ENCODE measurements at places on chromosomes 2 and 18.

DNA sequence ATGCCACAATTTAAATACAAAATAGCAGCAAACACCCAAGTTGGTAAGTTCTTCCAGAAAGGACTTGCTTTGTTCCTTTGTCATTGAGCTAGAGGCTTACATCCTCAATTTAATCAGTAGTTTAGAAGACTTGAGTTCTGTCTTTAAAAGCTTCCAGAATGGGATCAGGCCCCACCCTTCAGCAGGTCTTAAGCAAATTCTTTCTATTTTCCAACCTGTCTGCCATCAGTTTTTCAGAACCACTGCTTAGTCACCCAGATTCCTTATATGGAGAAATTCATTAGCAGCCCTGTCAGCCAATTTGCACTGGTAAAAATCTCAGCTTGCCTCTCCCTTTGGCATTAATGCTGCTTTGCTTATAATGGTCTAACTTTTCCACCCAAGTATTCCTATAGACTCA is 263.6 kb upstream of the HNMT start:
- no peak for DNase-seq

DNA sequence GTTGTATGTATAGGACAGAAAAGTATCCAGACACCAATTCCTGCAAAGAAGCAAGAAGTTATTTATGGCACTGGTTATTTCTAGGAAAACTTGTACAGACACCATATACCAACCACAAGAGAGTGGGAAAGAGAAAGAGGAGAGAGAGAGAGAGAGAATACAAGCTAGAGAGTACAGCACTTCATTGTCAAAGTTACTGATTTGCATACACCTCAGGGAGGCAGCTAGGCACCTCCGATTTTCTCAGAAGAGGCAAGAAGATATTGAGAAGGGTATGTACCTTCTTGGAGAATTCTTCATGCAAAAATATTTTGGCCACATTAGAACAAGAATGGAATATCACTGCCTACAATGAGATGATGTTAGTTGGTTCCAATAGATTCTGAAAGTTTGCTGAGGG is 333.9 kb upstream of the PIK3C3 start:
- no peak for DNase-seq

GRCh38 chr2:160199683-160200389 is at the start of gene ITGB6:
Gene ITGB6 (minus strand): TSS chr2:160200272. CDS start chr2:160200063, 209 bp downstream.
- DNase-seq = no peak

DNA sequence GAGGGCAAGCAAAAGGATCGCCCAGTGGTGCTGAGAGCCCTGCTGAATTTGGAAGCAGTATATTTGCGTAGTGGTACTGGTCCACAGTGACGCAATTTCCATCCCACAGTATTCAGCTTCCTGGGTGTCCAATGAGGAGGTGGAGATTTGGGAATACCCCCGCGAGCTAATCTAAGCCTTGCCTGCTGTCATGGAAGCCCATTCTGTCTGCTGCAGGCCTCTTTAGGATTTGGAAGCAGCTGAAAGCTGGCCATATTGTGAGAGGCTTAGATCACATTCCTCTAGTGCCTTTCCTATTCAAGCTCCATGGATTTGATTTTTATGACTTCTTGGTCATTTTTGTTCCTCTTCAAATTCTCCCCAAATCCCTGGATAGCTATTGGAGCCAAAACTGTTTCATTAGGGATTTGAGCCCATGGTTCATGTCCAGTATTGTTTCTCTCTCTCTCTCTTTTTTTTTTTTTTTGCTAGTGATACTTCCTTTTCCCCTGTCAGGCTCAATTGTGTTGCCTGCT is 22.3 kb upstream of the DYNC2LI1 start:
- DNase-seq = no peak

- no peak for DNase-seq
Measured at GRCh38 chr18:77201506-77201905, 48.1 kb upstream of the GALR1 start.

- no peak for DNase-seq
Measured at GRCh38 chr2:240963868-240964703, 34.3 kb upstream of the SNED1 start.

- DNase-seq = no peak
Measured at GRCh38 chr2:170408461-170409163, 230.7 kb downstream of the MYO3B start.

GRCh38 chr2:54909001-54909400 is 141.2 kb downstream of the RTN4 start:
- no peak for DNase-seq

DNA sequence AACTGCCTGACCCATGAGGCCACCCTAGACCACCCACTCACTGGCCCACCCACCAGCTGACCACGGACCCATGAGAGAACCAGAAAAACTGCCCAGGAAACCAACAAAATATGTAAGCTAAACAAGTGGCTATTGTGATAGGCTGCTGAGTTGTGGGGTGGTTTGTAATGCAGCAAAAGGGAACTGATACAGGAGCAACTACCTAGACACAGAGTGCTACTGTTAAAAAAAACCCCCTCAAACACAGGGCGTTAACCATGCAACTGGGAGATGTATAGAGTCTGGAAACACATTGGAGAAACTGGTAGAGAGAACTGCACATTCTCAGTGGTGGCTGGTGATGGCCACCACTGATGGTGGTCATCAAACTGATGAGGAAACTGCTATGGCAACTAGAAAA is 206.3 kb upstream of the GYPC start:
- DNase-seq = no peak

DNA sequence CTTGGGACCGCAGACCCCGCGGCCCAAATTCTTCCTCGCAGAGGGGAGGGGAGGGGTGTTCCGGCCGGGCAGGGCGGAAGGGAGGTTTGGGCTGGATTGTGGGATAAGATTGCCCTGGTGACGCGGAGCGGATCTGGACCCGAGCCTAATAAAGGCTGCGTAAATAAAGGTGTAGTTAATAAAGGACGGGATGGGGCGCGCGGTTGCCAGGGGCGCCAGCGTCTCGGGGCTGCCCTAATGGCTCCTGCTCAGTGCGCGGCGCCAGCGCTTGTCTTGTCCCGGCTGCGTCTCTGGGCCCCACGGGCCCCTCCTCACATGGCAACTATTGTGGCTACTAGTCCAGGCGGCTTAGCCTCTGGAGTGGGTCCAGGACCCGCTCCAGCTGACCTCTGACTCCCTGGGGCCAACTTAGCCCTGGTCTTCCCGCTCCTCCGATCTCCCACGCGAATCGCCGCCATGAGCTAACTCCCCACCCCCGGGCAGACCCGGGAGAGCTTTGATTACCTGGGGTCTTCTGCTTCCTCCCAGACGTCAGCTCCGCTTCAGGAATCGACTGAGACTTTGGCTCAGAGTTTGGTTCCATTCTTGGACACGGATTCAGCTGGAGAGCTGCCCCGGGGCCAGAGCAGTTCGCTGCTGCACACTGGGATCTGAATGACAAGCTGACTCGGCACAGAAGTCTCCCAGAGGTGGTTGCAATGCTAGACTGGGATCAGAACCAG is 36.5 kb downstream of the SLC25A52 start:
- no peak for DNase-seq

- DNase-seq = no peak
Measured at GRCh38 chr2:8028036-8028435, 653.8 kb upstream of the ID2 start.

- no peak for DNase-seq
Measured at GRCh38 chr2:216477283-216478035, 21.2 kb upstream of the RPL37A start.

DNA sequence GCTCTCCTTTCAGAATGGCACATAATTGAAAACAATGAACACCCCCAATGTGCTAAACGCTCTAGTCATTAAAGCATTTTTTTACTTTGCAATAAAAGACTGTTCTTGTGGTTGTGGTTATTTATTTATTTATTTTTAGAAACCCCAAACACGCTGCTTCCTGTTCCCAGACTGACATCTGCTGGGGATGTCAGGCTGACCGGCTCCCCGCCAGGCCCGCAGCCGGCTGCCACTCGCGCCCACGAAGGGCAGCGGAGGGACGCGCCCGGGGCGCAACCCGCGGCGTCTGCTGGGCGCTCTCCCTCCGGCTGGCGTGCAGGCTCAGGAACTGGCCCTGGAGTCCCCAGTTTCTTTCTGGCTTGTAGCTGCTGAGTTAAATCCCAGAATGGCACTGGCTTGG is 83.1 kb upstream of the SP3 start:
- no peak for DNase-seq

GRCh38 chr2:85763831-85764230 is 10.0 kb downstream of the ATOH8 start:
- DNase-seq = no peak
